MV-4-11 (cell line): ENCODE measurements at places on chromosomes 4 and X.
A peak's percentile ranks its signal among the peaks of the same experiment; 100 is the strongest.

- peak; percentile 14 for DNase-seq
Measured at GRCh38 chr4:122819708-122820449, 6.8 kb upstream of the FGF2 start.

DNA sequence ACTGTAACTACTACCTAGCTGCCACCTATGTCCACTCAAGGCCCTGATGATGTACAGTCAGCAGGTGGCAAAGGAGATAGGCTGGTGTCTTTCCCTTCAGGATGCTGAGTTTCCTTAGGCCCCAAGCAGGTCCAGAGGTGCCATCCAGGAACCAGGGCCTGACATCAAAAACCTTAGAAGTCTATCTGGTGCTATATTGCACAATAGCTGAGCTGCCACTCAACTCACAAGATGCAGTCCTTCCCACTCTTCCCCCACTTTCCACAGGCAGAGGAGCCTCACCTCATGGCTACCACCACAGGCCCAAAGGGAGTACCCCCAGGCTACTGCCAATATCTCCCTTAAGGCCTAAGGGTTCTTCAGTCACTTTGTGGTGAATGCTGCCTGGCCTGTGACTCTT lies 83.9 kb upstream of the ZNF827 start:
- DNase-seq, result no peak

- no peak for DNase-seq
Measured at GRCh38 chrX:9539605-9540387, 74.9 kb downstream of the TBL1X start.

DNA sequence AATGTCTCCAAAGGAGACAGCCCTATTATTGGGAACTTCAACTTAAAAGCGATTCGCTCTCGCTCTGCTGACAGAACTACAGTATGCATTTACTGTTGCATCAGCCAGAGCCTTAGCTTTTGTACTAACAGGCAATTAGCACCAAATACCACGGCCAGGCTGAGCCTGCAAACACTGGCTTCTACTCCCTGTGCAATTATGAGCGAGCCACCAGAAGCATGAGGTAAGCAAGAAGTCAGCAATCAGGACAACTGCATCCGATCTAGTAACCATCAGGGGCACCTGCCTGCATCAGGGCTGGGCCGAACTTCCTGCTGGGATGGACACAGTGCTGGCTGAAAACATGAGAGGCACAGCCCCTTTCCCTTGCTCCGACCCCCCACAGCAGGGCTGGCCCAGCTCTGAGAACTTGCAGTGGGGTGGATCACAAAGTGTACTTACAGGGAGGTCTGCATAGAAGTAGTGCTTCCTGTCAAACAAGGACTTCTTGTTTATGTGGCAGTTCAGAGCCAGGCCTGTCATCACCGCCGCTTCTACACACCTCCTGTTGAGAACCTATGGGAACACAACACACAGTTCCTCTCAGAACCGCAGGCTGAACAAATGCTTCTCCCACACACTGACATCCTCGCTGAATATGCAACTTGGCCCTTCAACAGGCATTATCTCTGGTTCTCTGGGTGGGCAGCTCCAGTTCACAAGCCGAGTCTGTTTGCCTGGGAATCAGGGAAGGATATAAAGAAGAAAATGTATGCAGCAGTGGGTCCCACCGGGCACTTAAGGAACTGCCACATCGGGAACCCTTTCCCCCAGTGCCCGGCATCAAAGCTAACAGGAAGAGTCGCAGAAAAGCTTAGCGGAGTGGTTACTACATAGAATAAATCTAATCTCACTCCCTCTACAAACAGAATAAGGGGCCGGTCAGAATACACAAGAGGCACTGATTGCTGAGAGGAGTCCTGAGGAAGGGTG lies 41.5 kb downstream of the GATB start:
- DNase-seq, result no peak

DNA sequence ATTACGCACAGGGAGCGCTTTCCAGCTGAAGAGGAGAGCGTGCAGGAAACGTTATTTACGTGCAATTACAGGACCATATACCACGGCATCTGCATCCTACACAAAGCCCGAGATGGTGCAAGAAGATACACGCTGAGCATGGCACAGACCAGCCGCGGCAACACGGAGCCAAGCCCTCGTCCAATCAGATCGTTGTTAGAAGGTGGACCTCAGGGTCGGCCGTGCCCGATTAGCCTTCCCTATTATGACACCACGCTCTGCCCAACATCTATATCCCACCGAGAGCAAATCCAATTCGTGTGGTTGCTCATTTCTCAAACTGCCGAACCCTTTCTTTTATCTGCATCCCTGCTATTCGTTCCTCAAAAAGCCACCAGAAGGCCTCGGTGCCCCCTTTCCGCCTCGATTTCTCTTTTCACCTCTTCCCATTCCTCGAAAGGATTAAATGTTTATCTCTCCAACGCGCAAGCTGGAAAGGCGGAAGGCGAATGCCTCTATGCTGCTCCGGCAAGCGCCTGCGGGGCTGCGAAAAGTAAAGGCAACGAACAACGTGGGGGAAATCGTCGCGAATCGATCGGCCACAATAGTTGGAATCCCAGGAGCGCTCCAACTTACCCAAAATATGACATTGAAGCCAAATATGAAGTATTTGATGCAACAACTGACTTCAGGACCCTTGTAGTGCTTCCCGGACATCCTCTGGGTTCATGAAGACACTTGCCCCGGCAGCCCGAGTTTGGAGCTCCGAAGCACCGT lies 702 bp downstream of the TSPAN5 start:
- no peak for DNase-seq

DNA sequence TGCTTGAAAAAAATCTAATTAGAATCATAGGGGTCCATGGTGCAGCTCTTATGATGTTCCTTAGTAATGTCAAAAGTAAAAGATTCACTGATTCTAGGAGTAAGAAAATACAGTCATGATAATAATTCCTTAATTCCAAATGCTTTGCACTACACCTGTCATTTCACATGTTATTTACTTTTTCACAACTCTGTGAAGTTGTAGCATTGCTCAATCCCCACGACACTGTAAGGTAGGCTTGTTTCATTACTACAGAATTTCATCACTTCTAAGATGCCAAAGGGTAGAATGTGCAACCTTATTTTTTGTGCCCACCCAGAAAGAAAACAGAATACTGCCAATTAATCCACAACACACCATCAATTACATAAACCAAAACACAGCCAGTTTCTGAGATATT lies 46.1 kb upstream of the LNX1 start:
- no peak for DNase-seq

GRCh38 chr4:139740121-139740520 lies 74.5 kb downstream of the MGST2 start:
- DNase-seq, result no peak

- no peak for DNase-seq
Measured at GRCh38 chrX:119236623-119237561, 807 bp downstream of the PGRMC1 start.
